ENCODE measurements at places on chromosomes 16 and 17. TPM values are rescaled to one million over a fixed set of nuclear protein-coding genes. Genes with fewer than 3 reads are reported as not detected.

DNA sequence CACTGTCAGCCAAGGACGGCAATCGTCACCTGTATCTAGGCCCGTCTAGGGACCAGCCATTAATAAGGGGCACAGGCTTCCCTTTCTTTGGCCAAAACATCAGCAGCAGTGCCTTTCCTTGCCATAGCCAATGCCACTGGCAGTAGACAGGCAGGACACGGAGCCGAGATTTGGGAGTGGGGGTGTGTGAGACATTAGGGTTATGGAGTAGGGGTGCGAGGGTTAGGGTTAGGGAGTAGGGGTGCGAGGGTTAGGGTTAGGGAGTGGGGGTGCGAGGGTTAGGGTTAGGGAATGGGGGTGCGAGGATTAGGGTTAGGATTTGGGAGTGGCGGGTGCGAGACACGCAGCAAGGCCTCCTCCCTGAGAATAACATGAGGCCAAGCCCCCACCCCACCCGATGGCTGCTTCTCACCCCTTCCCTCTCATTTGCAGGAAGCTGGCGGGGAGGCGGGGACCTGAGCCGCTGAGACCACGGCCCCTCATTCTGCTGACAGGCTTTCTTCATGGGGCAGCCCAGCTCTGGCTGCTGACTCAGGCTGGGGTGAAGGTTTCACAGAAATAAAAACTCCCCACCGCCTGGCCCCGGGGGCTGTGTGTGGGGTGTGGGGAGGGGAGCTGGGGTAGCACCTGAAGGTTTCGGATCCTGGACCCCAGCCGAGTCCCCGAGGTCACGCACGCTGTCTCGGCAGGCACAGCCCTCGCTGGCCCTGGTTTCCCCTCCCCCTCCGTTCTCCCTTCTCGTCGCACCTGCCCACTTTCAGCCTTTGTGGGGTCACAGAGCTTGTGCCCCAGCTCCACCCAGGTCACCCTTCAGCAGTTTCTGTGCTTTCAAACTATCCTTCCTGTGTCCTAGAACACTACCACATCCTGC lies 93.8 kb downstream of the PGS1 start:
- H3K27ac ChIP-seq, result no peak overlapping the region
- H3K4me3 ChIP-seq, result no peak overlapping the region
- no peaks in the 10 kb centered on the region for H3K36me3 ChIP-seq
- H3K27me3 ChIP-seq, result no peaks in the 10 kb centered on the region
- no peaks in the 10 kb centered on the region for H3K4me1 ChIP-seq
- DNase-seq, result no peak

DNA sequence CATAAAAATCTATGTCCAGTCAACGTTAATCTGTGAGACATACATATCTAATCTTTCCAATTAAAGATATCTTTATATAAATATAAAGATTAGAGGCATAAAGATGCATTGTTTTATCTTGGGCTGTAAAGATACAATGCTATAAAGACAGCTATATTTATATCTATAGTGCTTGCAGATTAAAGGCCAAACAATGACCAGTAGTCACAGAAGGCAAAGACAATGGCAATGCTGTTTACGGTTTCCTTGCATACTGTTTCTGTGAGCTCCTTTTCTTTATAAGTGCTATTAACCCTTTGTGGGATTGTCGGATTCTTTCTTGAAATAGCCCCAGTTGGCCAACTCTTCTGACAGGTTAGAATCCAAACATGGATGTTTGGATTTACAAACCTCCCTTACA lies 85.5 kb upstream of the SALL1 start:
- H3K4me1 ChIP-seq, result no peaks in the 10 kb centered on the region
- no peak overlapping the region for H3K4me3 ChIP-seq
- peaks cover 20% of the 10 kb centered on the region for H3K27me3 ChIP-seq
- H3K36me3 ChIP-seq, result no peaks in the 10 kb centered on the region
- no peak for DNase-seq

DNA sequence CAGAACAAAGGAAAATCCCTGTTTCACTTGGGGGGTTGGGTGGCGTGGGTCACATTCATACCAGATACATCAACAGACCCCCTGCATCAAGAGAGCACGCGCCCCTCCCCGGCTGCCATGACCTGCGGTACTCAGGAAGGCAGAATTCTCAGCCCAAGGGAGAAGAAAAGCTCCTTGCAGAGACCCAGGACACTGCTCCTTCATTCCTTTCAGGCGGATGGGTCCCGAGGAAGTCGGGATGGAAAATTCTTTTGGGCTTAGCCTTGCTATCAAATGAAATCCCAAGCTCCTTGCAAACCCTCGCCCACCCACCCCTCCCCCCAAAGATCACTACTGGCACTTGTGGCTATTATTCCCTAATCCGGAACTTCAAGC lies 40.6 kb downstream of the HIC1 start:
- peaks cover 12% of the 10 kb centered on the region for H3K4me1 ChIP-seq
- DNase-seq, result no peak
- H3K27ac ChIP-seq, result no peak overlapping the region
- H3K36me3 ChIP-seq, result no peaks in the 10 kb centered on the region
- no peak overlapping the region for H3K4me3 ChIP-seq
- H3K27me3 ChIP-seq, result no peaks in the 10 kb centered on the region

DNA sequence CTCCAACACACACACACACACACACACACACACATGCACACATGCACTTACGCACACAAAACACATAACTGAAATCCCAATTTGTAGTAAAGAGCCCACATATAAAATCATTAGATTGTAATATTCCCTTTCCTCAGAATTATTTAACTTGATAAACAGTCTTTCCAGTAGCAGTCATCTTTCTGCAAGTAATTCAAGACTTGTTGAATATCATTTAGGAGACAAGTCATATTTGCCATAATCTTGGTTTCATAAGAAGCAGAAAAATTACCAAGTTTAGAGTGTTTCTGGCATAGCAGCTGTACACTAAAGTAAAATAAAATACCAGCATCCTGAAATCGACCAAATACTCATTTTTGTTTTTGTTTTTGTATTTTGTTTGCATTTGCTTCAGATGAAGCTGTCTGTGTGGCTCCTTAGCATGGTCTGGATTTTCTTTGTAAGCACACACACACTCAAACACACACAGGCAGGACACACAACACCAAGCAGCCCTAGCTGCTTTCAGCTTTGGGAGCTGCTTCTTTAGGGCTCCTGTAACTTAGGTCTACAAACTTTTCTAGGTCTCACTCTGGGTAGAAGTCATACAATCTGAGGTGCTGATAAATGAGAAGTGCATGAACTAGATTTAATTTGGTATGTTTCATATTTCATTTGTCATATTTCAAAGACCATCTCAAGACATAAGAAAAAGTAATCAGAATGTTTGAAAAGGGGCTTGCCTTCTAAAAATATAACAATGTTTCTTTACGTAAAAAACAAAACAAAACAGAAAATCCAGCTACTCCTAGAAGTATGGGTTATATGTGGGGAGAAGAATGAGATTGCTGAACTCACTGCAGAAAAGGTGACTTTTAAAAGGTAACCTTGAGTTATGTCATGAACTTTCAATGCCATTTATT lies 3.0 kb downstream of the SALL1 start:
- no peak overlapping the region for H3K27ac ChIP-seq

DUS2 gene
- total RNA-seq, result 29.7 TPM

- H3K27ac ChIP-seq, result no peak overlapping the region
- no peak for DNase-seq
- no peaks in the 10 kb centered on the region for H3K27me3 ChIP-seq
Observed at GRCh38 chr16:265711-266110, 10.0 kb downstream of the RGS11 start.

- DNase-seq, result no peak
- no peaks in the 10 kb centered on the region for H3K4me1 ChIP-seq
- H3K27ac ChIP-seq, result no peak overlapping the region
- H3K36me3 ChIP-seq, result no peaks in the 10 kb centered on the region
- H3K4me3 ChIP-seq, result no peak overlapping the region
Observed at GRCh38 chr16:86002178-86002900, 103.4 kb downstream of the IRF8 start.

ODF4 gene
- total RNA-seq, result not detected

All from PC-9 (cell line).